ENCODE measurements at places on chromosomes 6 and 20.

DNA sequence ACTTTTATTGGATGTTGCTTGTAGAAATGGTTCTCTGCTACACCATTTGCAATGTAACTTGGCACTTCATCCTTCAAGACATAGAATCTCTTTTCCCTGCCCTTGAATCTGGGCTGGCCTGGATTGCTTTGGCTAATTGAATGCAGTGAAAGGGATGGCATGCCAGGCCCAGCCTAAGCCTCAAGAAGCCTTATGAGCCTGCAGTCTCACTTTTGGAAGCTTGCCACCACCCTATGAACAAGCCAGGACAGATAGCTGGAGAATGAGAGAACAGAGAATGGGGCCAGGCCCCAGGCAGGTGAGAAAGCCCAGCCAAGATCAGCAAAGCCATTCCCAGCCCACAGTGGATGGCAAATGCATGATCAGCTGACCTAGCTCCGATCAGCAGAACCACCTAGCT is 350.7 kb upstream of the RNF24 start:
- DNase-seq: no peak

DNA sequence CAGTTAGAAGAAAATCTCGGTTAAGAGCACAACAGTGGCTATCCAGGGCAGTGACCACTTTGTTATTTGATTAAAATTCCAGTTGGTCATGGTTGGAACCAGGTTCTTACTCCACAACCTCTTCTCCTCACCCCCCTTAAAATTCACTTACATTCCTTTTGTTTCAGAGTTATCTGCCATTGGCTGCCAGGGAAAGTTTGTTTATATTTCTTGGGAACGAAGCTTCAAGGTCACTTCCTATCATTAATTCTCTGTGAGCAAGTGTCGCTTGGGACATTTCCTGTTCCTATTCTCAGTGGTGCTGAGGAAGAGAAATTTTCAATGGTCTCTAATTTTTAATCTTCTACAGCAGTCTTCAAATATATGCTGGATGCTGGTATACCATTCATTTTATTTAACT is 121.1 kb upstream of the COL21A1 start:
- DNase-seq: no peak

DNA sequence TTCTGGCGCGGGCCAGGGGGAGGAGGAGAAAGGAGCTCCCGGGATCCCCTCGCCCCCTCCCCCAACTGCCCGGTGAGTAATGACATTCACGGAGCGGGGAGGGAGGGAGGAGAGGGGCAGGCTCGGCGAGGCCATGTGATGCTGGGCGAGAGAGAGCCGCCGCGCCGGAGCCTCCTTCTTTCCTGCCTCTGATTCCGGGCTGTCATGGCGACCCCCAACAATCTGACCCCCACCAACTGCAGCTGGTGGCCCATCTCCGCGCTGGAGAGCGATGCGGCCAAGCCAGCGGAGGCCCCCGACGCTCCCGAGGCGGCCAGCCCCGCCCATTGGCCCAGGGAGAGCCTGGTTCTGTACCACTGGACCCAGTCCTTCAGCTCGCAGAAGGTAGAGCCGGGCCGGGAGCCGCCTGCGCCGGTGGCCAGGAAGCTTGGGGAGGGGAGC is at the start of gene GDAP1L1:
Gene GDAP1L1 (plus strand): TSS at position 178 of the 441 bp plus-strand sequence. CDS start 27 bp downstream, at position 205.
- DNase-seq: no peak

- no peak for DNase-seq
Measured at GRCh38 chr6:118187568-118188164, 280.6 kb downstream of the SLC35F1 start.

DNA sequence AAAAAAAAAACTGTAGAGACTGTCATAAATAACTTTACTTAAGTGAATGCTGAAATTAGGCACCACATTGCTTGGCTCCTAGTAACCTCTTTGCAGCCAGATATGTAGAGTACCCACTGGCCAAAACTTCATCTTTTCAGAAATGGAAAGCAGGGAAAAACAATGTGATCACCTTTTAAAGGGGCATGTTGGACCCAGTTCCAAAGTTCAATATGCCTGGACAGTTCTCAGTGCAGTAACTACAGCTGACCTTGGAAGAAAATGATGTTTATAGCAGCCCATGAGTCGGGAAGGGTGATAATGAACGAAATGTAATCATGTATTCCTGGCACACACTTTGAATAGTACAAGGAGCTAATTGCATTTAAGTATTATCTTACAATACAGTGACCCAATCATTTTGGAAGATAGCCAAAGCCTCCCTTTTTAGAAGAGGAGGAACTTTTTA is 93.6 kb upstream of the TAB2 start:
- DNase-seq: no peak

DNA sequence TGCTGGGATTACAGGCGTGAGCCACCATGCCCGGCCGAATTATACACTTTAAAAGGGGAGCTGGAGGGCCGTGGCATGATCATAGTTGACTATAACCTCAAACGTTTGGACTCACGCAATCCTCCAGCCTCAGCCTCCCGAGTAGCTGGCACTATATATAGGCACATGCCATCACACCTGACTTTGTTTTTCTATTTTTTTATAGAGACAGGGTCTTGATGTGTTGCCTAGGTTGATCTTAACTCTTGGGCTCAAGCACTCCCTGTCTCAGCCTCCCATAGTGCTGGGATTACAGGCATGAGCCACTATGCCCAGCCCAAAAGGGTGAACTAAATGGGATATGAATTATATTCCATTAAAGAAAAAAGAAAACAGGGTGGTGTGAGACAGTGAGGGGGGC is 7.8 kb downstream of the PTGIS start:
- DNase-seq: no peak

DNA sequence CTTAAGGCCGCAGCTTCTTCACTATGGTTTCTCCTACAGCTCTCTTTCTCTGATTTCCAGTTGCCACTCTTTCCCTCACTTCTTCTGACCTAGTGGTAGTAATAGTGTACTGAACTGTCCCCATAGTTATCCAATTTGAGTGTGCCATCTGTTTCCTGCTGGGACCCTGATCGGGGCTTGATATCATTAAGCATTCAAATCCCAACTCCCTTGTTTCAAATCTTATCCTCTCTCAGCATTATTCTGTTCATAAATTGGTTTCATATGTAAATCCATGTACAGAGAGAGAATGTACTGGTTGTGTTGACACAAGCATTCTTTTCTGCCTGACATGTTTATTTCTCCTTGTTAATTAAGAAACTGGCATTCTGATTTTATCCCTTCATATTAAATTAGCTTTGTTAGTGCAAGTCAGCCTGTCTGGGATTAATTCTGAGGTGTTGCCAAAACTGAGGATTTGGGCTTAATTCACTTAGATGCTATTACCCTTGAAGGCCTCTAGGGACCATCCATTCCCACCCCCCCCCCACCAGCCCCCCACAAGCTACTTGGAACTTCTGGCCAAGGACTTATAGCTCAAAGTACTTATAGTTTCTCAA is 84.6 kb upstream of the PROKR2 start:
- no peak for DNase-seq

GRCh38 chr6:46816626-46817025 is 23.4 kb downstream of the MEP1A start:
- no peak for DNase-seq

GRCh38 chr6:14876778-14877613 is 368.9 kb upstream of the JARID2 start:
- DNase-seq: no peak

- no peak for DNase-seq
Measured at GRCh38 chr20:47956268-47956995, 171.2 kb upstream of the SULF2 start.

- DNase-seq: no peak
Measured at GRCh38 chr6:134437376-134437775, 119.5 kb upstream of the SGK1 start.

DNA sequence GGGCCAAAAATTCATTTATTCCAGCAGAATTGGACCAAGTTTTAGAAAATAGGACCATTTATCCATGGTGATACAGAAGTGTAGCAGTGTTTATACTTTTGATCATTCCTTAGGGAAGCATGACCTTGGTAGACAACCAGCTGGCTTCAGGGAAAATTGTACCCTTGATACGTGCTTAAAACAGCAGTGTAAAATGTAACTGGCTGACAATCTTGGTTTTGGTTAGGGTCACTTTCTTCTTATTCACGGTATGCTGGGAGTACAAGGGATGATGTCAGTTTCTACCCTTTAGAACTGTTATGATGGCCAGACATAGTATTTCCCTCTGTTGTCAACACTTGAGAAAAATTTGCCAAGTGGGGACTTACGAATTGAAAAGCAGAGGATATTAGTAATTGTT is 157.1 kb downstream of the BCKDHB start:
- DNase-seq: no peak

- no peak for DNase-seq
Measured at GRCh38 chr6:42268016-42268834, 50.6 kb upstream of the MRPS10 start.

DNA sequence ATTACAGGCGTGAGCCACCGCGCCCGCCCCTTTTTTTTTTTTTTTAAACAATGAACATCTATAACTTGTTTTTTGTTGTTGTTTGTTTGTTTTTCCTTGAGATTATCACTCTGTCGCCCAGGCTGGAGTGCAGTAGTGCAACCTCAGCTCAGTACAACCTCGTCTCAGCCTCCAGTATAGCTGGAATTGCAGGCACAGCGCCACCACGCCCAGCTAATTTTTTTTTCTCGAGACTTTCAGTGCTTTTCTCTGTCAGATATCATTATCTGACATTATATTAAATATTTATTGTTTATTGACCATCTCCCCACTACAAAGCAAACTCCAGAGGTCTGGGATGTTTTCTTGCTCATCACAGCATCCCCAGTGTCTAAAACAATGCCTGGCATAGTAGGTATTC is 2.3 kb upstream of the DLK2 start:
- no peak for DNase-seq

- DNase-seq: no peak
Measured at GRCh38 chr6:39752835-39753724, 27.9 kb upstream of the KIF6 start.

GRCh38 chr6:157061770-157062594 is 261.3 kb downstream of the TMEM242 start:
- no peak for DNase-seq

- DNase-seq: no peak
Measured at GRCh38 chr6:142387997-142388815, 86.4 kb downstream of the ADGRG6 start.

GRCh38 chr6:42960243-42961019 is at the start of gene GNMT:
TSS of gene GNMT (plus strand) at chr6:42960754. CDS start at chr6:42960768, 14 bp downstream.
- DNase-seq: no peak

GRCh38 chr20:32918751-32919150 is 60.0 kb downstream of the EFCAB8 start:
- no peak for DNase-seq

- DNase-seq: no peak
Measured at GRCh38 chr6:30074331-30075093, 1.1 kb downstream of the RNF39 start.

GRCh38 chr6:28258877-28259777 is at the start of gene NKAPL:
TSS of gene NKAPL (plus strand) at chr6:28259297. CDS start at chr6:28259372, 75 bp downstream.
- DNase-seq: peak; percentile 59

- no peak for DNase-seq
Measured at GRCh38 chr6:69817358-69817757, 20.5 kb upstream of the LMBRD1 start.

- no peak for DNase-seq
Measured at GRCh38 chr6:101931766-101932165, 538.3 kb downstream of the GRIK2 start.

GRCh38 chr20:61047515-61047914 is 204.5 kb upstream of the CDH4 start:
- DNase-seq: no peak

DNA sequence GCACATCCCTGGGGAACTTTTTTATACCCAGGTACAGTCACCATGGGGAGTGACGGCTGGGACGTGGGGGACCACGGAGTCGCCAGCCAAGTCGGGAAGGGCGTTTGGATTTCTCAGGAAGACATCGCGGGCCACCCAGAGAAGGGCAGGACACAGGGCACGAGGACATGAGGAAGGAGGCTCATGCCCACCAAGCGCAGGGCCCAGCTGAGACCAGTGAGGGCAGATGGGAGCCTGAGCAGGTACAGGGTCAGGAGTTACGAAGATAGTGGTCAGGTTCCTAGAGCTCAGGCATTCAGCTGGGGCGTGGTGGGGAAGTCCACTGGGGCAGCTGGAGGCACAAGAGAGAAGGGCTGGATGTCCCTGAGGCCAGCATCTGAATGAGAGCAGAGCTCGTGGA is 74.6 kb downstream of the ZNF133 start:
- DNase-seq: no peak

- DNase-seq: no peak
Measured at GRCh38 chr6:165562421-165563090, 100.5 kb downstream of the PDE10A start.

DNA sequence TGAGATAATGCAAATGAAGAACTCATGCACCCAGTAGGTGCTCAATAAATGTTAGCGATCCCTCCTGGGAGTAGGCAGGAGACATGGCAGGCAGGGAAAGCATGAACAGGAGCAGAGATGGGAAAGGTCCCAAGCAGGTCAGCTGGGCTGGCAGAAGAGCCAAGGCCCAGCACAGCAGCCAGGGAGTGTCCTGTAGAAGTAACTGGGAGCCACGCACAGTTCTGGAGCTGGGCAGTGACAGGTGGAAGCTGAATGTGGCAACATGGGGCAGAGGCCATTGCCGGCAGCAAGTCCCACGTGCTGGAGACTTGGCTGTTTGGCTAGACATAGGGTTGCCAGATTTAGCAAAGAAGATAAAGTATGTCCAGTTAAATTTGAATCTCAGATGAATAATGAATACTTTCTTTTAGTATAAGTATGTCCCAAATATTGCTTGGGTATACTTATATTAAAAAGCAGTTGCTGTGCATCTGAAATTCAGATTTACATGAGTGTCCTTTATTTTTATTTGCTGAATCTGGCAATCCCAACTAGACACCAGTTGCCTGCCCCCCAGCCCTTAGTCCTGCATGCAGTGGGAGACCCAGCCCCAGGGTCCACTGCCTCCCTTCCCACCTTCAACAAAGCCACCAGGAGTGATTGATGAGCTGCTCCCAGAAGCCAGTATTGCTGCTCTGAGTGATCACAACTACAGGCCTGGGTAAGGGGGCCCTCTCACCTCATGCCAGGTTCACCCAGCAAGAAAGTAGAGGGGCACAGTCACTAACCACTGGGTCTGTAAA is 3.7 kb upstream of the LPIN3 start:
- no peak for DNase-seq
